ENCODE measurements at places on chromosomes 2 and 18.

- DNase-seq: no peak
Observed at GRCh38 chr2:48566592-48567310, 36.8 kb downstream of the STON1 start.

DNA sequence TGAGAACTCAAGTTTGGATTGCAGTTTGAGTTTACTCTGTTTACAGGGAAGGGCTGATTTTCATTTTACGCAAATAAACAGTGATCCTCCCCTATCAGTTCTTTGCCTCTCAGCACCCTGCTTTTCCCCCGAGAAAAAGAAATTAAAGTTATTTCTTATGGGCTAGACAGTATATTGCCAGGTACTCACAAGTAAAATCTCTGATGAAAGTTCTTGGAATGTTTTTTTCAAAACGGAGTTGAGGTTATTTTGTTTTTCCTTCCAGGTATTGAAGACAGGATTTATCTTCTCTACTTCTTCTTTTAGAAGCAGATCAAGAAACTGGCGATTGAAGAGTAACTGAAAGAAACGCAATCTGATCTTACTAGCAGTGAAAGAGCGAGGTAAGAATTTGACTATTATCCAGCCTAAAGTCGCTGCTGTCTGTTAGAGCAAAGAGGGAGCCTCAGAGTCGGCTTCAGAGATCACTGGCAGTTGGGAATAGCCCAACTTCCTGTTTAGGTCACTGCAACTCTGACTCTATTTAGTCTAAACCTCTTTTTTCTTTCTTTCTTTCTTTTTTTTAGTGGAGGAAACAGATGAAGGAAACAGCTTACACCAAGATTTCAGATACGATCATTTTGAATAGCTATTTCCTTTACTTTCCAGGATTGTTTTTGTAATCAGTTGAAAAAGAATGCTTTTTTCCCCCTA is at the start of gene TFPI:
Gene TFPI, minus strand, starts transcription at position 425 of the 693 bp plus-strand sequence. CDS start 50,667 bp downstream, outside the sequence.
- DNase-seq: no peak

DNA sequence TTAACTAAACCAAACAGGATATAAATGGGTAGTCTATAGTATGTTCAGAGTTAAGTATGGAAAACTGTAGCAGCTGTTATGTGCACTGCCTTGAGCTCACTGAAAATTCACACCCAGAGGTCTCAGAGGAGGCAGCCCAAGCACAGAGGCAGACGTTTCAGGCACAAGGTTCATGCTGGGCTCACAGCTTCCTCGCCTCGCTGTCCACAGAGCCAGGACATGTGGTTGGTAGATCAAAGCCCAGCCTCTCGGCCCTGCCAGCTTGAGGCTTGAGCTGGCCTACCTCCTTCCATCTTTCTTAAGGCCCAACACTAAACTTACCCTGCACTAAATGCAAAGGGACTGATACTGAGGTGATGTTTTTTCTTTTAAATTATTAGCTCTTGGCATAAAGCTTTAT is 43.7 kb downstream of the PRELID3A start:
- DNase-seq: no peak

- DNase-seq: no peak
Observed at GRCh38 chr2:39498786-39499185, 61.7 kb upstream of the MAP4K3 start.

GRCh38 chr18:80198391-80198790 is 48.9 kb downstream of the PARD6G start:
- DNase-seq: no peak

DNA sequence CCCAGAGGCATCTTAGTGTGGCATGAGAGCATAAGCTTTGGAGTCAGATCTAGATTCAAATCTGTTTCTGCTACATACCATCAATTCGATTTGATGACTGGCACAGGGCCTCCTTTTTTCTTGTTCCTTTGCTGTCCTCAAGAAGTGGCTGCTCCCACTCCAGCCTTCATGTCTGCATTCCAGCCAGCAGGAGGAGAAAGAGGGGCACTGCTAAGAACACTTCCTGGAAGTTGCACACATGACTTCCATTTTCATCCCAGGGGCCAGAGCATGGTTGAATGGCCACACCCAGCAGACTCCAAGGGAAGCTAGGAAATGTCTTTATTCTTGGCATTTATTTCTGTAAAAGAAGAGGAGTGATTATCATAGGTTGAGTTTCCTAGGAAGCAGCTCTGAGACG is 50.4 kb downstream of the EML6 start:
- DNase-seq: no peak
